A549 treated with Mapracorat at 1 μM for 4 hours (cell line): ENCODE measurements at places on chromosomes 12 and 14. TPM values are rescaled to one million over a fixed set of nuclear protein-coding genes. Genes with fewer than 3 reads are reported as not detected.

RILPL2 gene
- total RNA-seq: 1.5 to 2.0 TPM (median 1.6 TPM) in 5 replicates

CAPZA3 gene
- total RNA-seq: not detected in 5 replicates

KLRK1 gene
- total RNA-seq: 0.07 TPM in 1 of 5 replicates, not detected in the others

IRAK4 gene
- 3.6 to 4.4 TPM (median 4.0 TPM) in 5 replicates for total RNA-seq

SYCP3 gene
- not detected in 5 replicates for total RNA-seq

SLC6A15 gene
- total RNA-seq: 3.6 to 5.4 TPM (median 3.8 TPM) in 5 replicates

MANSC4 gene
- total RNA-seq: not detected in 5 replicates

GDF11 gene
- total RNA-seq: 2.6 to 4.1 TPM (median 3.8 TPM) in 5 replicates

SLC15A5 gene
- total RNA-seq: not detected in 5 replicates

GLI1 gene
- 5.7 to 7.0 TPM (median 6.5 TPM) in 5 replicates for total RNA-seq

RERG gene
- 0.21 to 0.32 TPM (median 0.27 TPM) in 5 replicates for total RNA-seq

OAS1 gene
- total RNA-seq: 29.0 to 44.5 TPM (median 40.3 TPM) in 5 replicates

APOF gene
- total RNA-seq: not detected in 5 replicates

GUCY2C gene
- not detected in 5 replicates for total RNA-seq

HOXC12 gene
- not detected in 5 replicates for total RNA-seq

TAS2R10 gene
- 0.22 TPM in 1 of 5 replicates, not detected in the others for total RNA-seq

HCAR1 gene
- total RNA-seq: 0.02 to 0.06 TPM (median 0.05 TPM) in 3 of 5 replicates, not detected in the others

PRH2 gene
- total RNA-seq: 0.30 to 0.39 TPM (median 0.38 TPM) in 3 of 5 replicates, not detected in the others

KRT75 gene
- 0.07 to 0.14 TPM (median 0.10 TPM) in 4 of 5 replicates, not detected in the other for total RNA-seq

TTC6 gene
- total RNA-seq: 0.15 to 0.47 TPM (median 0.31 TPM) in 5 replicates

INHBC gene
- not detected in 5 replicates for total RNA-seq

PTHLH gene
- 13.1 to 16.4 TPM (median 15.4 TPM) in 5 replicates for total RNA-seq

PMCH gene
- total RNA-seq: not detected in 5 replicates

ZDHHC22 gene
- total RNA-seq: 0.18 to 0.33 TPM (median 0.21 TPM) in 5 replicates

SLC24A4 gene
- 0.07 to 0.38 TPM (median 0.11 TPM) in 5 replicates for total RNA-seq

E2F7 gene
- total RNA-seq: 6.0 to 8.5 TPM (median 7.5 TPM) in 5 replicates

DEPDC4 gene
- total RNA-seq: 0.85 to 1.8 TPM (median 1.5 TPM) in 5 replicates

FLVCR2 gene
- 9.2 to 11.9 TPM (median 10.8 TPM) in 5 replicates for total RNA-seq

PIANP gene
- 0.64 to 1.0 TPM (median 0.73 TPM) in 5 replicates for total RNA-seq

COPZ1 gene
- 202 to 296 TPM (median 223 TPM) in 5 replicates for total RNA-seq

SOX5 gene
- not detected in 5 replicates for total RNA-seq

SSPN gene
- 0.43 to 0.73 TPM (median 0.48 TPM) in 5 replicates for total RNA-seq

ARF6 gene
- total RNA-seq: 74.9 to 81.2 TPM (median 77.4 TPM) in 5 replicates

GALNT8 gene
- not detected in 5 replicates for total RNA-seq

FANCM gene
- 4.7 to 5.7 TPM (median 5.4 TPM) in 5 replicates for total RNA-seq

CFAP73 gene
- total RNA-seq: not detected in 5 replicates

RTN1 gene
- 0.05 TPM in 2 of 5 replicates, not detected in the others for total RNA-seq

OR6C70 gene
- total RNA-seq: not detected in 5 replicates

MED6 gene
- total RNA-seq: 39.4 to 50.8 TPM (median 44.6 TPM) in 5 replicates

SMCO3 gene
- 0.08 to 0.10 TPM in 2 of 5 replicates, not detected in the others for total RNA-seq

LALBA gene
- total RNA-seq: not detected in 5 replicates

LRP1-AS gene
- not detected in 5 replicates for total RNA-seq

SPX gene
- total RNA-seq: 2.8 to 4.0 TPM (median 3.3 TPM) in 5 replicates

CIDEB gene
- 0.08 to 0.24 TPM (median 0.17 TPM) in 5 replicates for total RNA-seq

SLC38A4 gene
- total RNA-seq: 0.04 to 0.17 TPM (median 0.08 TPM) in 5 replicates

ANKRD33 gene
- not detected in 5 replicates for total RNA-seq

ENTPD5 gene
- 5.0 to 7.3 TPM (median 6.3 TPM) in 5 replicates for total RNA-seq

MYH6 gene
- total RNA-seq: 0.03 to 0.11 TPM (median 0.06 TPM) in 4 of 5 replicates, not detected in the other

KRT74 gene
- not detected in 5 replicates for total RNA-seq

RAPGEF3 gene
- 0.40 to 0.65 TPM (median 0.45 TPM) in 5 replicates for total RNA-seq

PHLDA1 gene
- total RNA-seq: 22.7 to 36.7 TPM (median 34.1 TPM) in 5 replicates

TPPP2 gene
- total RNA-seq: not detected in 5 replicates

VWF gene
- 0.15 to 0.34 TPM (median 0.18 TPM) in 5 replicates for total RNA-seq
